ENCODE measurements at places on chromosomes 7 and 10.

- no peak for DNase-seq
These were observed 369.7 kb downstream of the PLXNA4 start for GRCh38 chr7:132206594-132206993.

DNA sequence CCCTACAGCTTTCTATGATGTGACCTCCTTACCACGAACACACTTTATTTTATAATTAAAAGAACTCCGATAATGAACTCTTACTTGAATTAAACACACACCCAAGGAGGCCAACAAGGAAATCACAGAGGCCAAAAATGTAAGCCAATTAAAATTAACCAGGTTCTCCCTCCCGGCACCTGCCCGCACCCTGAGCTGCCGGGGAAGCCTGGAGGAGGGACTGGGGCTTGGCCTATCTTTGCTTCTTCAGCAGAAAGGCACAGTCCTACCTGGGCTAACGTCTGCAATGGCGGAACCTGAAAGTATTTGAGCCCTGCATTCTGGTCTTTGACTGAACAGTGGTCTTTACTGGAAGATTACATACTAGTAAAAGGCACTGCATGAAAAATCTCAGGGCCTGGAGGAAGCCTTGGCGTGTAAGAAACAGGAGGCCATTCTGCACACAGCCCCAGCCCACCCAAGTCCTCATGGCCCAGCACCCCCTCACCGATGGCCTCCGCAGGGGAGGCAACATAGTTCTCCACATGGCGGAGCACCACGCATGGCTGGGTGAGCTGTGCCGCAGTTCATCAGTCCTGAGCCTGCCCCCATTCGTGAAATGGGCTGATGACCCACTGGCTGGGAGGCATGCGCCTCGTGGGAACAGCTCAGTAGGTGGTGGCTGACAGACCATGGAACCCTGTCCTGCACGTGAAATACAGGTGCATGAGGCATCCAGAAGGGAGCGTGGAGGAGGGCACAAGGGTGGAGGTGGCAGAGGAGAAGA is 173.8 kb downstream of the PARD3 start:
- no peak for DNase-seq

- DNase-seq = no peak
These were observed 2.4 kb upstream of the NKX2-3 start for GRCh38 chr10:99530108-99531025.

DNA sequence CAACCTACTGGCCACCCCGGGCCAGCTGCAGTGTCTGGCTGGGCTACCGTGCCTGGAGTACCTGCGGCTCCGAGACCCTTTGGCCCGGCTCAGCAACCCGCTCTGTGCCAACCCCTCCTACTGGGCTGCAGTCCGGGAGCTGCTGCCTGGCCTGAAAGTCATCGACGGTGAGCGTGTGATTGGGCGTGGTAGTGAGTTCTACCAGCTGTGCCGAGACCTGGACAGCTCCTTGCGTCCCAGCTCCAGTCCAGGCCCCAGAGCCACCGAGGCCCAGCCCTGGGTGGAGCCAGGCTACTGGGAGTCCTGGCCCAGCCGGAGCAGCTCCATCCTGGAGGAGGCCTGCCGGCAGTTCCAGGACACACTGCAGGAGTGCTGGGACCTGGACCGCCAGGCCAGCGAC is 4.2 kb downstream of the RARRES2 start:
- DNase-seq = no peak

GRCh38 chr7:10212649-10213048 is 761.0 kb upstream of the PHF14 start:
- no peak for DNase-seq

- no peak for DNase-seq
These were observed 31.4 kb upstream of the ZNF32 start for GRCh38 chr10:43680035-43680434.

DNA sequence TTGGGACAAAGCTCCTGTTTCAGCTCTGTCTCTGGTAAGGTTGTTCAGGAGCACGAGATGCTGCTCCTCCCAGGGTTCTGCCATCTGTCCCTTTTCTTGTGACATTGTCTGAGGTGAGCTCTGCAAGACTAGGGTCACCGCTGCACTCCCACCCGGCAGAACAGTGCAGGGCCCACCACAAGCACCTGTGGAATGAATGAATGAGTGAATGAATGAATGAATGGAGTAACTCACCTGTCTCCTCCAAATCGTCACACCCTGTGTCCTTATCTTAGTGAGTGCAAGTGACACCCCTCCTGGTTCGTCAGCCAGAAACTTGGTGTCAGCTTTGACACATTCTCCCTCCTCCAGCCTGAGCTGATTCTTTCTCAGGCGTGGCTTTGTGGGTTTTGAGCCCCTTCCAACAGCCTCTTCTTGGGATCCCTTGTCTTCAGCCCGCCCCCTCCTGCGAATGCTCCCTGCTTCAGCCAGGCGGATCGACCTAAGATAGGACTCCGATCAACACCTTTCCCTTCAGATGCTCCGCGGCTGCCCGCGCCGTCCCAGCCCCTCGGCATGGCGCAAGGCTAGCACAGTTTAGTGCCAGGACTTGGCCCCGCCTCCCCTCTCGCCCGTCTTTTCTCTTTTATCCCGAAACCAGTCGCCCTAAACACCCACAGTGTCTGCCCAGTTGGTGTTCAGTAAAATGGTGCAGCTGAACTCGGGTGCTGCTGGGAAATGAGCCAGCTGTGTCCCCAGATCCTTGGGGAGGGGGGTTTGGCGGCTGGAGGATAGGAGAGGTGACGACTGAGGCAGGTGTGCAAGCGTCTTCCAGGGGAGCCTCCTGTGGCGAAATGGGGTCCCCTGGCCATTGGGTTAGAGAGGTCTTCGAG is 89.3 kb downstream of the BEND7 start:
- no peak for DNase-seq

DNA sequence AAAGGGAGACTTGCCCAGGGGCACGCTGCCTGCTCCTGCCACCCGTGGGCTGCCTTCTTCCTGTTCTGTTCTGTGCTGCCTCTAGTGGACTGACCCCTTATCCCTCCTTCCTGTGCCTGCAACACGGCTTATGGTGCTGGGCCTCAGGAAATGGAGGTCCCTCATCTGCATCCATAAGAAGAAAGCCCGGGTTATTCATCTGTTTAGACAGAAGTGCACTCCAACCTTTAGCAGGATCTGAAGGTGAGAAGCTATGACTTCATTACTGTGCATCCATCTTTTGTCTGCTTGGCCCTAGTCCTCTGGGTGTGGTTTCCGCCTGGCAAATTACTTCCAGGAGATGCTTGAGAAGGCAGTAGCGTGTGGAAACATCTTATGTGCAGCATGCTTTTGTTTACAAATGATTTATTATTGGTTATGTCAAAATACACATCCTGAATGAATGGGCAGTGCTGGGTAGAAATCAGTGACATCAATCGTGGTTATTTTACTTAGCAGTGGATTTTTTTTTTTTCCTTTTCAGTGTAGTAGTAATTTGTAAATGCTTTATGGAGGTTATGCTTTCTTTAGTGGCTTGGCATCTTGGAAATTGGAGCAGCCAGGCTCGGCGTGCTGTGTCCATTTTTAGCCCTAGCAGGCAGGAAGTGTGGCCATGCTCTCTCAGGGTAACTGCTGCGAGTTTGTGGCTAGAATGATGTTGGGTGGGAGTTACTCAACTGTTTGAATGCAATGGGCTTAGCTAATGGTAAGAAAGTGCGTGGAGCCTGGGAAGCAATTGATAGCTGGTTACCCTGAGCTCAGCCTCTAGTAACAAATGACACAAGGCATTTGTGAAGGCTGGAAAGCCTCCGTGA is 12.7 kb downstream of the PTPRE start:
- no peak for DNase-seq

- no peak for DNase-seq
These were observed 56.6 kb downstream of the TASOR2 start for GRCh38 chr10:5741276-5741675.
